ENCODE measurements at places on chromosomes 11 and 22.

DNA sequence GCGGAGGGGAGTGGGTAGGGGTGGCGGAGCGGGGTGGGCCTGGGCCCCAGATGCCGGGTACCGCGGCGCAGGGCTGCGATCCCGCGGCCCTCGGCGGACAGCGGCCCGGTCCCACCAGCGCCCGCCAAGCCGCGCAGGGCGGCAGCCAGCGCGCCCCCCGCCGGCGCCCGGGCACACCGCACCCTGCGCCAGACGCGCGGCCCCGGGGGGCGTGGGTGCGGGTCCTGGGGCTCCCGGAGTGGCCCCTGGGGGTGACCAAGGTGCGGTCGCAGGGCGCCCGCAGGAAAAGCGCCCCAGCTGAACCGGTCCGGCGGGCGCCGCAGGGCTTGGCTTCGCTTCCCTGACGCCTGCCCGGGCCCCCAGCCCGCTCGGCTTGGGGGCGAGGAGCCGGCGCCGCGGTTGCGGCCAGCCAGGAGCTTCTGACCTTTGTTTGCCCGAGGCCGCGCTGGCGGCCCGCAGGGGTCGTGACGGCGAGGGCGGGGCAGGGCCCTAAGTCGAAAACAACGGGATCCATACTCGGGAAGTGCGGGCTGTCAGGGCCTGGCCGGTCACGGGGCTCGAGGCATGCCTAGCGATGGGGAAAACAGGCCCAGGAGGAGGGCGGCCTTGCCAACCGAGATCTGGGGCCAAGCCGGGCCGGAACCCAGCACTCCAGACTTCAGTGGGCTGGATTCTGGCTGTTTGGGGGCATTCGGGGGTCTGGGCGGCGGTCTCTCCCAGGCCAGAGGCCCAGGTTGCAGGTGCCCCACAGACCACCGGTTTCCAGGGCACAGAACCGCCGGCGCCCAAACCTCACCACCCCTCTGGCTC lies 581 bp upstream of the AP5B1 start:
- no peak for DNase-seq

GRCh38 chr11:35343033-35343598 lies 76.2 kb downstream of the SLC1A2 start:
- DNase-seq = peak; percentile 50

DNA sequence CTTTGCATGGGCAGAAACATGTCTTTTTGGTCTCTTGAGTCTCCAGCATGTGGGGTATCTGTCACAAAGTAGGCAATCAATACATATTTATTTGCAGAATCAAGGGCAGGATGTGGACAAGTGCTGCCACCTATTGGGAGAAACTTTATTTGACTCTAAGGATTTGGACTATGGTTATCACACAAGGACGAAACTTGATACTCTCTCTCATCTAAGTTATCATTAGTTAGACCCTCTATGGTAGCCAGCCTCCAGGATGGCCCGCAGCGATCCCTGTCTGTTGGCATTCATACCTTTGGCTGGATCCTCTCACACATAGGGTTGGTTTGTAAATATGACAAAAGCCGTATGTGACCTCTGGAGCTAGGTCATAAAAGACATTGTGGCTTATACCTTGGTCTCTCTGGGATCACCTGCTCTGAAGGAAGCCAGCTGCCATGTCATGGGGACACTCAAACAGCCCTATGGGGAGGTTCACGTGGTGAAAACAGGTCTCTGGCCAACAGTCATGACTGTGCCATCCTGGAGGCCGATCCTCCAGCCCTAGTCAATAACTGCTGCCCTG lies 1.1 kb upstream of the FBXO7 start:
- peak; percentile 60 for DNase-seq

DNA sequence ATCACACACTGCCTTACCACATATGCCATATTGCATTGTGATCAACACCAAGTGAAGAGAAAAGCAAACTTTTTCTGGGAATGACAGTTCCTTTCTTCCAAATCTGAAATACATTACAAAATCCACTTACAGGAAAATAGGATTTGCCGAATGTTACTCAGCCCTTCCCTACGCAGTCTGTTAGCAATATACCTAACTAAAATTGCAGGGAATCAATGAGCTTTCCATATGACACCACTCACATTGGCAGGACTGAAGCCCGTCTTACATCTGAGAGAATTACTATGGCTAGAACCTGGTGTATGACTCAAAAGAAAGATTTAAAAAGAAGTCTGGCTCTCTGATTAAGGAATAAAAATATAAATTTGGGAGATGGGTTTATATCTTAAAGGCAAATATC lies 136.0 kb downstream of the LRRC4C start:
- DNase-seq = no peak

GRCh38 chr11:35779409-35779808 lies 116.8 kb downstream of the TRIM44 start:
- no peak for DNase-seq

DNA sequence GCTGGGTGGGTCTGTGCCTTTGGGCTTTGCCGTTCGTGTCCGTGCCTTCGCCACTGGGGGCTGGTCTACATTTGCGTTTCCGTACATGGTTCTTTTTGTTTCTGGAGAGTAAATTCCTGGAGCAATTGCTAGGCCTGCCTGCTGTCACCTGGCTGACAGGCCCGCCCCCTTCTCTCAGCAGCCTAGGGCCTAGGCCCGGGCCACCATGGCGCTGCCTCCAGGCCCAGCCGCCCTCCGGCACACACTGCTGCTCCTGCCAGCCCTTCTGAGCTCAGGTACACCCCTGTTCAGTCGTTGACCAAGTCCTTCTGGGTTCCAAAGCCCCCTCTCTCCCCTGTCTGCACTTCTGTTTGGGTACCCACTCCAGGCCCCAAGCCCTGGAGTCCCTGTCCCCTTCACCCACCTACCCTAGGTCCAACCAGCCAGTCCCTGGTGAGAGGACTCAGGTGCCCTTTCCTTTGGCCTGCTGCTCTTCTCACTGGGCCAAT lies 649 bp downstream of the TMEM25 start:
- DNase-seq = no peak

DNA sequence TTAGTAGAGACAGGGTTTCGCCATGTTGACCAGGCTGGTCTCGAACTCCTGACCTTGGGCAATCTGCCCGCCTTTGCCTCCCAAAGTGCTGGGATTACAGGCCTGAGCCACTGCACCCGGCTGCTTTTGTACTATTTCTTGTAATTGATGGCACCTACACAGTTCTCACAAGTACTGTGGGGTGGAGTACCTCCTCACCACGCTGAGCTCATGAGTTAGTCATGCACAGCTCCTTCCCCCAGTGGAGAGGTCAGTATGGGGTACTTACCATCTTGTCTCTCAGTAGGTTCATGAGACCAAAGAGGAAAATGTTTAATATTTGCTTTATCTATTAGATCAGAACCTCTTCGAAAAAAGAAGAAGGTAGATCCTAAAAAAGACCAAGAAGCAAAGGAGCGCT lies 2.1 kb downstream of the MRPL40 start:
- DNase-seq = no peak

DNA sequence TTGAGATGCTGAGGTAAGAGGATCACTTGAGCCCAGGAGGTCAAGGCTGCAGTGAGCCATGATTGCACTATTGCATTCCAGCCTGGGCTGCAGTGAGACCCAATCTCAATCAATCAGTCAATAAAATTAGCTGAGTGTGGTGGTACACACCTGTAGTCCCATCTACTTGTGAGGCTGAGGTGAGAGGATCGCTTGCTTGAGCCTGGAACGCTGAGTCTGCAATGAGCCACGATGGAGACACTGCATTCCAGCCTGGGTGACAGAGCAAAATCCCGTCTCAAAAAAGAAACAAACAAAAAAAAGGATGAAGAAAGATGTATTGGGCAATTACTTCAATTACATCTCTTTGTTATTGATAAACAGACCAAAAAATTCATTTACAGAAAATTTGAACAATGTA lies 54.5 kb downstream of the MED15 start:
- DNase-seq = no peak

DNA sequence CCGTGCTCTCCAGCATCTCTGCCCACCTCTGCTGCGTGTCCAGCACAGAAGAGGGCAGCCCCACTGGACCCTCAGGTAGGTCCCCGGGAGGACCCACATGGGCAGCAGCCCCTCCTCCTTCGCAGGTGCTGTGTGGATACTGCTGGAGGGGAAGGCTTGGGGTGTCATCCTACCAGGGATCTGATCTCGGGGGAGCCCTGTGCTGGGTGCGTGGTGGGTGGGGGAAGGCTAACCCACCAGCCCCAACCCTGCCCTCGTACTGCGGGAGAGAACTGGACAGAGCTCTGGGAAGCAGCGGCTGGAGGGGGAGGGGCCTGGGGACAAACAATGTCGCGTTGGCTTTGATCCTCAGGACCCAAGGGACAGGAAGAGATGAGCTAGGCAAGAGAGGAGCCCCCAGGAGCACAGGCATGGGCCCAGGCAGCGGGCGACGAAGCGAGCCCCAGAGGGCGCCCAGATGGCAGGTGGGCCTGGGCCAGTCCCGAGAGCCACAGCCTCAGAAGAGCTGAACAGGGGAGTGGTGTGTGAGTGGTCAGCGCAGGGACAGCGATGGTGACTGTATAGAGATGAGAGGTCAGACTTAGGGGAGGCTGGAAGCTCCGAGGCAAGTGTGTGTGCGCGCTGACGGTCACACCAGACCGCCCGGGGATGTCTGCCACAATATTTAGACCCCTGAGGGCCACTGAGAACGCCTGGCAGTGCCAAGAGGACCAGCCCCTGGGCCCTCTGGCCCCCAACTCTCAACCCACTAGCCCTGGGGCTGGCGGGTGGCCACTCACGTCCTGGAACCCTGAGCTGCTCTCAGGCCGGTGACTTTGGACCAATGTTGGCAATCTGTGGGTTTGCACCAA lies 1.4 kb upstream of the PIM3 start:
- no peak for DNase-seq

DNA sequence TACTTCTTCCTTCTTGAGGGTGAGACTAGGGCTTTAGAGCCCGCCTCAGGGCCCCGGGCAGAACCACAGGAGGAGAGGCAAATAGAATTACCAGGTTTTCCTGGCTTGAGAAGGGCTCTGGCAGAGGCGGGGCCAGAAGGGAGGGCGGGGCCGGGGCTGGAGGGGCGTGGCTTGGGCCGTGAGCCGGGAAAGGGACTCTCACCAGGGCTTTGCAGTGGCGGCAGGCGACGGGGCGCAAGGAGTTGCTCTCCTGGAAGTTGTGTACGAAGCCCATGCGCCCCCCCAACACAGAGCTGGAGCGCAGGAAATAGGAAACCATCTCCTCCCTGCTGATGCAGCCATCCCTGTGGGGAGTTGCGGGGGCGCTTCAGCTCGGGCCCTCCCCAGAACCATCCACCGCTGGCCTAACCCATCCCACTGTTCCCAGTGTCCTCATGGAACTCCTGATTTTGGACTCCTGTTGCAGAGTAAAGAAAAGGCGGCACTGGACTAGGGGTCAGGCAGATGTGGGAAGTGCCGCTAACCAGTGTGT lies 6.9 kb upstream of the NRXN2 start:
- peak; percentile 64 for DNase-seq

DNA sequence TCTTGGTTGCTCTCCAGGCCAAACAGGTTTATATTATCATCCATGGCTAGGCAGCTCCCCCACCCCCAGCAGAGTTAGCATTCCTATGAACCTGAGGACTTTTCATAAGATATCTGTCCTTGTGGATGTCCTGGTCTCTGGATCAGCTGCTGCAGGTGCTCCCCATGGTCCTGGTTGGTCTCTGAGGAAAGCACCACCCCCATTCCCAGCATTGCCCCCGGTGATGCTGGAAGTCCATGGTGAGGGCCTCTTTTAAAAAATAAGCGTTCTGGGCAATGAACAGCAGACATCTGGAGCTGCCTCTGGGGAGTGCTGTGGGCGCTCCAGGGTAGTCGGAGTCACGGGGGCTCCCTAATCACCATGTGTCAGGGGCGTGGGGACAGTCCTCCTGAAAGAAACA lies 26.6 kb downstream of the DKK3 start:
- DNase-seq = no peak

- DNase-seq = no peak
Observed at GRCh38 chr11:21412652-21413383, 743.4 kb downstream of the NELL1 start.

- DNase-seq = no peak
Observed at GRCh38 chr11:8260202-8260966, 3.3 kb downstream of the LMO1 start.

- DNase-seq = no peak
Observed at GRCh38 chr11:59418156-59418555, 8.1 kb downstream of the OR5A2 start.

GRCh38 chr11:18307461-18308139 lies 14.3 kb downstream of the HPS5 start:
- DNase-seq = no peak

GRCh38 chr22:32820131-32821119 lies 18.9 kb downstream of the TIMP3 start:
- no peak for DNase-seq

DNA sequence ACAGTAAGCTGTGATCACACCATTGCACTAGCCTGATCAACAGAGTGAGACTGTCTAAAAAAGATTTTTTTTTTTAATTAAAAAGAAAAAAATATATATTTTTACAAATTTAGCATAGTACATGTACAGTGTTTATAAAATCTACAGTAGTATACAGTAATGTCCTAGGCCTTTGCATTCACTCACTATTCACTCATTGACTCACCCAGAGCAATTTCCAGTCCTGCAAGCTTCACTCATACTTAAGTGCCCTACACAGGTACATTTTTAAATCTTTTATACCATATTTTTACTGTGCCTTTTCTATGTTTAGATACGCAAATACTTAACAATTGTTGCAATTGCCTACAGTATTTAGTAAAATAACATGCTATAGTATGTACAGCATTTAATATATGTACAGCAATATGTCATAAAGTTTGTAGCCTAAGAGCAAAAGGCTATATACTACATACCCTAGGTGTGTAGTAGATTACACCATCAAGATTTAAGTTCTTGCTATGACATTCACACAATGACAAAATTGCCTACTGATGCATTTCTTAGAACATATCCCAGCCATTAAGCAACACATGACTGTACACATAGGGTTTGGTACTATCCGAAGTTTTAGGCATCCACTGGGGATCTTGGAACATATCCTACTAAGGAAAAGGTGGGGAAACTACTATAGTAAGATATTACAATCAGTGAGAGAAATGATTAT lies 22.8 kb downstream of the PIK3C2A start:
- no peak for DNase-seq

DNA sequence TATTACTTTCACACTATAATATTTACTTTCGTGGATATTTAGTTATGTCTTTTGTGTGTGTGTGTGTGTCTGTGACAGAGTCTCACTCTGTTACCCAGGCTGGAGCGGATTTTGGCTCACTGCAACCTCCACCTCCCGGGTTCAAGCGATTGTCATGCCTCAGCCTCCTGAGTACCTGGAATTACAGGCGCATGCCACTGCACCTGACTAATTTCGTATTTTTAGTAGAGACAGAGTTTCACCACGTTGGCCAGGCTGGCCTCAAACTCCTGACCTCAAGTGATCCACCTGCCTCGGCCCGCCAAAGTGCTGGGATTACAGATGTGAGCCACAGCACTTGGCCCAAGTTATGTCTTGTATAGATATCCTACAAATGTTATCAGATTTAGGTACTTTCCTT lies 9.9 kb downstream of the PISD start:
- DNase-seq = no peak
